ENCODE measurements at places on chromosomes 4 and X.

- DNase-seq, result no peak
Observed at GRCh38 chr4:152464030-152464823, 71.7 kb downstream of the FBXW7 start.

DNA sequence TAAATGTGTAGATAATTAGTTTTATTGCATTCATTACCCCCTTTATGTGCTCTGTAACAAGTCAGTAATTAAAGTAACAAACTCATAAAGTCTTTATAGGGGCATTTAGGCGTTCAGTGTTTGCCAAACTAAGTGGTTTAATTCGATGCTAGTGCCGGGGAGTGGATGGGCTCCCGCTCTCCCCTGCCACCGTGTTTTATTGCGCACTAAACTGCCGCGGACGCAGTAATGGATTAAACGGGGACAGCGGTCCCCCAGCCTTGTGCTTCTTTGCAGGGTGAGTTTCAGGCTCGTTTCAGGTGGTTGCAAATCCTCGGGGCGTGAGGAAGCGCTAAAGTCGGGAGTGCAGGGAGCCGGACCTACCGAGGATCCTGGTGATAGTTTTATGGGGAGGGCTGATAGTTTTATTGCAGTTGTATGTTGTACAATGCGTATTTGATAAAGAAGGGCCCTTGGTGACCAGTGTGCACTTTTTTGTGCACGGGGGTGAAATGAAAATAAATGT, 1.6 kb upstream of the PHOX2B start:
- DNase-seq, result no peak

GRCh38 chrX:119055687-119056086, 17.1 kb upstream of the CT47C1 start:
- peak; percentile 8 for DNase-seq

- peak; percentile 64 for DNase-seq
Observed at GRCh38 chr4:167688660-167689142, 403.6 kb upstream of the ANXA10 start.

- no peak for DNase-seq
Observed at GRCh38 chr4:184019667-184020623, 114.8 kb downstream of the STOX2 start.

DNA sequence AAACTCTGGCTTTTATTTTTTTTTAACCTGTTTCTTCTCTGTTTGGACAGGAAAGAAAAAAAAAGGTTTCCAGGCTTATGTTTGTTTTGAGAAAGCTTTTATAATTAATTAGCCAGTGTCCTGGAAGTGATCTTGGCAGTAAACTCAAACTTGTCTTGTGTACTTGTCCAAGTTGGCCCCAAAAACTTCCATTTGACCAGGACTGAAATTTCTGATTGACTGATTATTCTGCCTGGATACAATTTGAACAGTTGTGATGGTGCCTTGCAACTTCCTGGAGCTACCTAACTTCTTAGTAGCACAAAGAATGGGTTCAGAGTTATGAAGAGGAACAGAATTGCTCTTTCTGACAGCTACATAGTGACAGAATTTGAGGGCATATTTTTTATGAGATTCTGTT, 62.0 kb downstream of the SLC4A4 start:
- no peak for DNase-seq

- DNase-seq, result no peak
Observed at GRCh38 chr4:183035726-183036415, 63.2 kb upstream of the WWC2 start.

- DNase-seq, result peak; percentile 48
Observed at GRCh38 chrX:11558972-11559371, 106.7 kb downstream of the ARHGAP6 start.

GRCh38 chrX:147342197-147342596, 527.7 kb upstream of the CXorf51A start:
- DNase-seq, result no peak

- peak; percentile 62 for DNase-seq
Observed at GRCh38 chrX:37424000-37424429, 74.9 kb downstream of the PRRG1 start.

GRCh38 chrX:19904778-19905367, 17.5 kb upstream of the SH3KBP1 start:
- peak; percentile 88 for DNase-seq

DNA sequence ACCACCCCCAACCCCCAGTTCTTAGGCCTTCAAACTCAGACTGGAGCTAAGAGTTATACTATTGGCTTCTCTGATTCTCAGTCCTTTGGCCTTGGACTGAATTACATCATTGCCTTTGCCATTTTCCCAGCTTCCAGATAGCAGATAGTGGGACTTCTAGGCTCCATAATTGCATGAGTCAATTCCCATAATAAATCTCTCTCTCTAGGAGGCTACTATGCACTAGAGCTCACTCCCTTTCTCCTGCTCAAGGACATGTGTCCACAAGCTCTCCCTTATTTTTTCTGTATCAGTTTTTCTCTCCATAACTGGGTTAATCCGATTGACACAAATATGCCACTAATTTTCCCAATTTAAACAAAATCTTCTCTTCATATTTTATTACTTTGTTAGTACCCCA, 103.4 kb downstream of the REELD1 start:
- DNase-seq, result no peak

DNA sequence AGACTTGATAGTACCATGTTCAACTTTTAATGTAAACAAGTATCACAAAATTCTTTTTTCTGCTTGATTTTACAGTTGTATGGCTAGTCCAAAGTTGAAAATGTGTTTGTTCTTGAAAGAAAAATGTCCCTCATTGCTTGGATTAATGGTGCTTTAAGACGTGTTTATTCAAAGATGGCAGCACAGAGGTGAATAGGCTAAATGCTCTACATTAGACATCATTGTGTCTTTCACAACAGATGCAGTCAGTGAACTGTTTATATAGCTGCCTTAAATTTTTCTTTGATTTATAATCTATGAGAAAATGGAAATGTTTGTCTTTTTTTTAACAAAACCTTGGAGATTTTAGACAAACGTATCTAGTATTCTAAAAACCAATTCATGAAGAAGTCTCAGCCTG, 137.3 kb downstream of the BMPR1B start:
- no peak for DNase-seq

- DNase-seq, result no peak
Observed at GRCh38 chr4:173524218-173525117, 5.6 kb downstream of the HAND2 start.

DNA sequence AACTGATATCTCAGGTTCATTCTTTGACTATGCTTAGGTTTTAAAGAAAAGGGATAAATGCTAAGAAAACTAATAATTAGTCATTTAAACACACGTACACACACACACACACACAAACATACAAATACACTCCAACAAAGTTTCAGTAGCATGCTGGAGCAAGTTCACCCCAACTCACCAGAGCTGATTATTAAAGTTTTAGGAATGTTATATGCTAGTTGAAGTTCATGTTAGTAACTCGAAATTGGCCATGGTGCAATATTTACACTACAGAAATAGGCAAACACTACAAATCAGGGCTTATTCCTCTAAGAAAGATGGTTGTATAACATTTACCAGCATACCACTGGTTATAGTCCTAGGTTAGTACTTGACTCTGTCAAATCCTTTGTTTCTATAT, 384.0 kb upstream of the DIPK2B start:
- no peak for DNase-seq

DNA sequence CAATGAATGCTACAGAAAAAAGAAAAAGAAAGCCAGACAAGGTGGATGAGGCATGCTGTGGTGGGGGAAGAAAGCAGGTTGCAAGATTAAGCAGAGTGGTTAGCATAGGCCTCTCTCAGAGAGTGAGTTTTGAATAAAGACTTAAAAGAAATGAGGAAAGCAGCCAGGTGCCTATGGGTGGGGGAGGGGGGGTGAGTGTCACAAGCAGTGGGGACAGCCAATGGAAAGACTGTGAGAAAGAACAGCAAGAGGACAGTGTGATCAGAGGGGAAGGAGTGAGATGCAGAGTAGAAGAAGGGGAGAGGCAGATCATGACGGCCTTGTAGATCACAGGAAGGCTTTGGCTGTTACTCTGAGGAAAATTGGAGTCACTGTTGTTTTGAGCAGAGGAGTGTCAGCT, 162.5 kb downstream of the SOX3 start:
- no peak for DNase-seq

DNA sequence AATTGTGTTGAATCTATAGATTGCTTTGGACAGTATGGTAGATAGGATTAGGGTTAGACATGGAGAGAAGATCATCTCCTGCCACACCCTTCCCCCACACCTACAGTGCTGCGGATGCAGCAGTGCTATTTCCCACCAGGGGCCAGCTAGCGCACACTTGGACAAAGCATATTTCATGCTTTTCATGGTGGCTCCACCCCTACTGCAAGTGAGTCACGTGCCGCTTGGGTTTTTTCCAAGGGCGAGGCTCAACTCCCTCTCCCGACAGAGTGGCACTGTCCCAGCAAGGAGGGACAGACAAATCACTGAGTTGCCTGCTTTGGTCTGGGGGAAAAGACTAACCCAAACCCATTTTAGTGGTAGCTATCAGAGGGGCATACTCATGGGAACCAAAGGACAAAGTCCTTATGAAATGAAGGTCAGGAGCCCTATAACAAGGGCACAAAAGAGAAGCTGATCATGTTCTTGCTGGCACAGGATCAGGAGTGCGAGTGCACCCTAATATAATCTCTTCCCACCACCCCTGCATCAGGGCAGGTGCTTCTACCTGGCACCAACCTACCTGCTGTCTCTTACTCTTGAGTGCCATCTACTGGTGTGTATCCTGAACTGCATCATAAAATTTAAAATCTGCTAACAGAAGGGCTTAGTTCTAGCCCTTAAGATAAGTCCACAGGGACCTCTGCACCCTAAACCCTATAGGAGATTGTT, 55.1 kb upstream of the PGAM4 start:
- peak; percentile 70 for DNase-seq

GRCh38 chrX:154600759-154601374, 15.9 kb downstream of the CTAG1A start:
- no peak for DNase-seq

DNA sequence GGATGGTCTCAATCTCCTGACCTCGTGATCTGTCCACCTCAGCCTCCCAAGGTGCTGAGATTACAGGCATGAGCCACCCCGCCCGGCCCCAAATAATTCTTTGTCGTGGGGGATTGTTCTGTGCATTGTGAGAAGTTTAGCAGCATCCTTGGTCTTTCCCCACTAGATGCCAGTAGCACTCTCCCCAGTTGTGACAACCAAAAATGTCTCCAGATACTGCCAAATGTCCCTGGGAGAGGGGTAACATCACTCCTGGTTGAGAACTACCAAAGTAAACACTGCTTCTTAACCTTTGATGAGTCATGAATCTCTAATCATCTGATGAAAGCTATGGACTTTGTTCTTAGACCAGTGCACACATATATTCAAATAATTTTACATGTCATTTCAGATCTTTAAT, 90.7 kb upstream of the BRS3 start:
- peak; percentile 74 for DNase-seq

GRCh38 chr4:95637043-95637600, 88.3 kb upstream of the UNC5C start:
- DNase-seq, result no peak

DNA sequence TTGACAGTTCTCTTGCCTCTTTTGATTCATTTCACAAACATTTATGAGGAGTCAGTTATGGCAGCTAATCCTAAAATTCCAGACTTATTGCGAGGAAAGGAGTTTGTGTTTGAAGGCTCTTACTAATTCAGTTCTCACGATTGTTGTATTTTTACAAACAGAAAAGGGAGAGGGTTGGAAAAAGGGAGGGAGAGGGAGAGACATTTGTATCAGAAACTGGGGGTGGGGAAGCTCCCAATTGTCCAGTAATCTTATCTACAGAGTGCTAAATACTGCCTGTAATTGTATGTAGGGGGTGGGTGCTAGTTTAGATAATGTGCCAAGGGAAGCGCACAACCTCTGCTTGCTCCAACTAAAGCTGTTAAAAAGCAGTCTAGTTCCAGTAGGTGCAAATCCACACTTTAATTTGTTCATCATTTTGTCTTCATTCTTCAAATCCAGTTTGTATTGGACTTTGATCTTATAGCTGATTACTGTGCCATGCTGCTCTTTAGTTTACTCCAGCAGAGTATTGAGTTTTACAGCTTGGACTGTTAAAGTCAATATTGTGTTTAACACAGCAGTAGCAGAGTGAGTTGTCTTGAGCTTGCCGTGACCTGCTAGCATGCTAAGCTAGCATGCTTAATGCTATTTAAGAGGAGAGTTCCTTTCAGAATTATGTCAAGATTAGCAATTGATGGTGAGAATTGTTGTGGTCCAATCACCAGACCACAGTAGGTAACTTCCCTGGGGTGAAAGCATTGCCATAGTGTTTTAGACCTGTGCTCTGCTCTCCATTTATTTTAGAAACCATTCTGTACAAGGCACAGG, 13.9 kb downstream of the FNIP2 start:
- peak; percentile 41 for DNase-seq

DNA sequence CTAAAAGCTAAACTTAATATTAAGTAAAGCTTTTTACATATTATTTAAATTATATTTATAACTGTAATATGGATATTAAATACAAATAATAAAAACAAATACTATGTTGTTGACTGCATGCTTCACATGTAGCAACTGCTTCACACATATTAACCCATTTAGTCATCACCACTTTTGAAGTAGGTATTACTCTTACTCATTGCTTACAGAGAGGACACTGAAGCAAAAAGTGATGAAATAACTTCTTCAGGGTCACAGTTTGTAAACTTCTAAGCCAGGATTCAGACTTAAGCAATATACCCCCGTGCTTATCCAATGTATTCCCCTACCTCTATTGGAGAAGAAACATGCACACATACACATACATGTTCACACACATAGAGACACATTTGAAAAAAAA, 166.6 kb downstream of the DKK2 start:
- DNase-seq, result no peak

DNA sequence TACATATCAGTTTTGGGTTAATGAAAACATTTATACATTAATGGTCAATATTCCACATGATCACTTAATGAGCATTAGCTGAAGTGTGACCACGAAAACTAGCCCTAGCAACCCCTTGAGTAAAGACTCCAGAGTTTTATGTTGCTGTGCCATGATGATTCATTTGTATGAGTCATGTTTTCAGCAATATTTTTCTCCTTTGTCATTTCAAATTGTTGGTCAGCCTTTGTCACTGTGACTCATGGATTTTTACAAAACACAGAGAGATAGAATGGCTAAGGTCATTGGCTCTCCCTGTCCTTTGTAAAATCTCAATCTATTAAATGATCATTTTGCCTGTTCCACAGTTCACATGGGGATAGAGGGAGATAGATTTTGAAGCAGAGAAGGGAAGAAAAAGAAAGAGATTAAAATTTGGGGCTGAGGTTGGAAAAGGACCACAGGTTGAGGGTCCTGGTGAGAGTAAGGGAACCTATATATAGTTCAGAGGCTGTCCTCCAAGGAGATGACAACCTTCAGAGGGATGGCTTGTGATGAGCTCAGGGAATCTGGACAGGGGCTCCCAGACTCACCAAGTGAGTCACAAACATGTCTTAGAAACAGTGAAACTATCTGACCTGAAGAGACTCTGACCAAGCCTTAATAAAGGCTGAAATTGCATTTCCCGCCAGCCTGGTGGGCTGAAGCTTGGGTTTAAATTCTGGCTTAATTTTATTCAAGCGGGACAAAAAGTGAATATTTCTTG, 25.6 kb downstream of the NR0B1 start:
- DNase-seq, result peak; percentile 87

All from DMS53 (cell line).